ENCODE measurements at places on chromosomes 7 and 10.

DNA sequence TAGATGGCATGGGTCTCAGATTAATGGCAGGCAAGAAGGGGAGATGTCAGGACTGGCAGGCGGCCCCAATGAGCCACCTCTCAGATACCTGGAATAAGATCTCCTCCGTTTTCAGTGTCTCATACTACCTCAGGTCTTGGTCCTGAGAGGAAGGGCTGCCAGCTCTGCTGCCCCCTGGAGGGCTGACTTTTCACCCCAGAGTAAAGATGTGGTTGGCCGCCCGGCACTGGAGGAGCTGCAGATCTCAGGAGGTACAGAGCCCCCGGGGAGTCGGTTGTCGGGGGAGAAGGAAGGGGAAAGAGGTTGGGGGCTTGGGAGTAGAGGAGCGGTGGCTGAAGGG, 642 bp upstream of the COL13A1 start:
- DNase-seq, result no peak

DNA sequence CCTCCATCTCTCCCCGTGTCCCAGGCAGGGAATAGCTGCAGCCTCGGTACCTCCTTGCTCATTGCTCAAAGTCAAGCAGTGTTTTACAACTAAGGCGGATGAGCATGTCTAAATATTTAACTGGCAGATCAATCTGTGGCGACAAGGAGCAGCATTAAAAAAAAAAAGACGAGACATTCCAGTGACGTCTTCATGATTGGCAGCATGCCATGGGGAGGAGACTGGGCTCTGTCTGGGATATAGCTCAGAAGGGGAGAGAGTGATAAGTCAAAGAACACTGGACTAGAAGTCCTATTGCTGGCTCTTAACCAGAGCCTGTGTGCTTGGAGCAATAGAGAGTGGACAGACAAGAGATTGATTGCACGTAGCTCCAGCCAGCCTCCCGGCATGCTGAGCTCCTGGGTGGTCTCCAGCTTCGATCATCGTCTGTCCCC, 287.5 kb upstream of the PODXL start:
- DNase-seq, result no peak

GRCh38 chr7:91180746-91181145, 83.5 kb upstream of the FZD1 start:
- DNase-seq, result no peak

GRCh38 chr7:65477326-65477725, 103.7 kb downstream of the ZNF92 start:
- DNase-seq, result no peak

GRCh38 chr10:33291053-33291592, 43.3 kb downstream of the NRP1 start:
- DNase-seq, result no peak

DNA sequence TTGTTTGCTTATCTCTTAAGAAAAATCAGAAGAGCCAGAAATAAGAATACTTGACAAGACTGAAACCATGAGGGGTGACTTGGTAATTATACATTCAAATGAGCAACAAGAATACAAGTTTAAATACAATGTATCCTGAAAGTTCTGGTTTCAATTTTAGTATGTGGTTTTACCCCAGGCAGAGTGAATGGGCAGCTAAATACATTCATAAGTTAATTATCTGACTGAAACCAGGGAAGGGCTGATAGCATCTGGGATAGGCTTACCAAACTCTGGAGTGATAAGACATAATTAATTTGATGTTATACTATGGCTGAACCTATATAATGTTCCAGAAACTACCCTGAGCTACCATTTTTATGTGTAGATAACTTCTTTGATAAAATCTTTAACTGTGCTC, 252.2 kb upstream of the PLXNA4 start:
- no peak for DNase-seq

DNA sequence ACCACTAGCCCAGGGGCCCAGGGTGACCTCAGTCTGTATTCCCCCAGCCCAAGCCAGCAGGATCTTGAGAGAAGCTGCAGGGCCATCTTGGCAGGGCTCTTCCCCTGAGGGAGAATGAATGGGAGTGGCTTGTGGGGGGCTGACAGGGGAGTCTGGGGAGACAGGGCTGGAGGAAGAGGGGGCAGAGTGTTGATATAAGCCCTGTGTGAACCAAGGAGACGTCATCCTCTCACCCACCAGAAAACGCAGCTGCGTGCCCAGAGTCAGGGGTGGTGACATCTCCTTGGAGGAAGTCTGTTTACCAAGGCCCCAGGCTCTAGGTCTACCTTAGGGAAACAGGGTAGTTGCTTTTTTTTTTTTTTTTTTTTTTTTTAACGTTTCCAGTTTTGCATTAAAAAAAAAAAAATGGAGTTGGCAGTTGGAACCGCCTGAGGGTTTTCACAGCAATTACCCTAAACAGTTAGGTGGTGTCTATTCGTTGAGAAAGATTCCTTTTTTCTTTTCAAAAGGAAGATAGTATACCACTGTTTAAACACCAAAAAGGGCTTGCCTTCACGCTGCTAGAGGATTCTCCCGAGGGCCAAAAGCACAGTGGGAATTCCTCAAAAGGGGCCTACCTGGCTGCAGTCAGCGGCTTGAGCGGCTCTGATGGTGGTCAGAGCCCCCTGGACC, 113.8 kb downstream of the PRPF18 start:
- no peak for DNase-seq

- no peak for DNase-seq
Measured at GRCh38 chr10:132705943-132706342, 80.0 kb downstream of the NKX6-2 start.

DNA sequence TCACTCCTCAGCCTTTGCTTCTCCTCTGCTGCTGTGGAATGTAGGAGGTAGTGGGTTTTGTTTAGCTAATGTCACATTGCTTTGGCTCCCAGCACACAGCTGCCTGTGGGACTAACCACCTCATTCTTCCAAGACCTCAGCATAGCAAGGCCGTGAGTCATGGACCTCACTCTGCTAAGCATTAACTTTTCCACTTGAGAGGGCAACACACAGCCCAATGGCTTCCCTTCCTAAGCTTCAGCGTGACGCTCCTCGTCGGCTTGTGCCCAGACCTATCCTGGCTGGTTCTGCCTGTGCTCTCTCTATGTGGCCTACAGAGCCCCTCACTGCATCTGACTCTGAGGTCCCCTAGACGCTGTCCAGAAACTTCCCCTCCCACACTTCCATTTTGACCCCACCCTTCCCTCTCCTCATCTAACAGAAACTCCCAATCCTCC, 23.3 kb downstream of the MYOF start:
- DNase-seq, result peak; percentile 95

- DNase-seq, result peak; percentile 31
Measured at GRCh38 chr10:80589726-80590373, 52.1 kb downstream of the SH2D4B start.

GRCh38 chr10:59900048-59900727, 6.2 kb downstream of the CCDC6 start:
- no peak for DNase-seq

DNA sequence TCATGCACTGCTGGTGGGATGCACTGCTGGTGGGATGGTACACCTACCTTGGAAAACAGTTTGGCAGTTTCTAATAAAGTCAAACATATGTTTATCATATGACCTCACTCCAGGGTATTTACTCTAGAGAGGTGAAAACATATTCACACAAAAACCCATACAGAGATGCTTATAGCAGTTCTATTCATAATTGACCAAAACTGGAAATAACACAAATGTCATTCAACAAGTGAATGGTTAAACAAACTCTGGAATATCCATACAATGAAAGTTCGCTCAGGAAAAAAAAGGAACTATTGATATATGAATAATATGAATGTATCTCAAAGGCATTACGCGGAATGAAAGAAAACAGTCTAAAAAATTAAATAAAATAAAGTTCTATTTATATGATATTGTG, 19.5 kb downstream of the CCDC71L start:
- DNase-seq, result no peak

DNA sequence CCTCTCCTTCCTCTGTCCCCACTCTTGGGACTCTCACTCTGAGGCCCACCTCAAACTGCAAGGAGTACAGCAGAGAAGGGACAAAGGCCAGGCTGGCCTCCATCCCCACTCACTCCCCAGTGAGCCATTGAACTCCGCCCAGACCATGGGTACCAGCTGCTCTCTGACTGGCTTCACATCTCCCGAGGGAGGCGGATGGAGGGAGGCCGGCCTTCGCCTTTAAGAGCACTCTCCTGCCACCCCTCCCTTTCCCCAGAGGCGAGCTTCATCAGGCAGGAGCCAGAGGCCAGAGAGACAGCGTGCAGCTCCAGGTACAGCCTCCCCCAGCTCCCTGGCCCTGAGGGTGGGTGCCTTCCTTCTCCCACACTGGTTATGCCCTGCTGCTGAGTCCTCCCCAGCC, 1.8 kb upstream of the LDB3 start:
- DNase-seq, result no peak

- no peak for DNase-seq
Measured at GRCh38 chr7:15057272-15057671, 154.7 kb upstream of the DGKB start.

DNA sequence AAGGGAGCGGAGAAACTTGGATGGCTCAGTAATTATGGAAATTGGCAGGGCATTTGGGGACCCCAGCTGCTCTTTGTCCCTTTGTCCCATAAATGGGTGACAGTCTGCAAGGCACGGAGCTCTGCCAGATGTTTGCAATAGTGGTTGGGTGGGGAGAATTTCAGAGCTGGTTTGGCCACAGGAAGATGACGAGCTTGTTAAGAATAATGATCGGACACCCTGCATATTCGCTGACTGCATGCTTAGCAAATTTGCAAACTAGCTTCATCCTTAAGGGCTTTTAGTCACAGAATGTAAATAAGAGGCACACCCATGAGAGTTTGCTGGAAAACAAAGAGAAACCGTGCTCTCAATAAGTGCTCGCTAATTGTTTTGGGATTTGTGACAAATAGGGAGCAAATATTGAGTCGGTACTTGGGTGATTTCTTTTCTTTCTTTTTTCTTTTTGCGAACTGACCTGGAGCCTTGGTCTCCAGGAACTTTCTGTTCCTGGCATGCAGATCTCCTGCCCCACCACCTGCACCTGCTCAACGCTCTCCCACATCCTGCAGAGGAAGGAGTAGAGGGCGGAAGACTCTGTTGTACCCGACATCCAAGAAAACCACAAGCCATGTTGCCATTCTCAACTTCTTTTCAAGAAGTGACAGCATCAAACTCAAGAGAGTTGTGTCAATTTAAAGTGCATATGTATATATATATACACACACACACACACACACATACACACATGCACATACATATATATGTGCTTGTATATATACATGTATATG, 238.9 kb downstream of the CAMK1D start:
- no peak for DNase-seq

DNA sequence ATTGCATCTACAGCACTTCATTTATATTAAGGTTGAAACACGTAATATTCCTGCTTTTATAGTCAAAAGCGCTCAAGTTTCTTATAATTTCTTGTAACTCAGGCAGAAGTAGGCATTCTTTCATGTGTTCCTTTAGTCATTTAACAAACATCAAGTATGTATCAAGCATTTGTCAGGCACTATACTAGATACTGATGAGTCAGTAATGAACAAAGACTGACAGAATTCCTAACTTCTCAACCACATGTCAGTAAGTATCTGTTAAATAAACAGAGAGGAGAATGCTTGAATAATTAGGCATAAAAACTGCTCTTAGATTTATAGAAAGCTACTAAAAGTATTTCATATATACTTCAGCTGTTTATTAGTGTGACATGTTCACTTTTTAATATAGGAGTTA, 9.9 kb downstream of the CRPPA start:
- DNase-seq, result no peak

DNA sequence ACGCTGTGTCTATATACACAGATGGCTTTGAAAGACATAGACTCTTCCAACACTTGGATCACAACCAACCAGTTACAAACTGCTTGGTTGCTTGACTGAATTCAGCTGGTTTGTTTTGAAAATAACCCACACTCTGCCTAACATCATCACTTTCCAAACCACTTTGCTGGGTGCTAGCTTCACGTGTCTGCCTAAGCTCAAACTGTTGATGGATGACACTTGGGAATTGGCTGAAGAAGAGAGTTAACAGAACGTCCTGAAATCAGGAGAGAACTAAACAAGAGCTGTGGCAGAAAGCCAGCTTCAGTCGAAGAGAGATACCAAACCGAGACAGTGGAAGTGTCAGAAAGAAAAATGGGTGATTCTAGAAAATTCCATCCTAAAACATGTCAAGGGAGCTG, 420.8 kb upstream of the AUTS2 start:
- DNase-seq, result peak; percentile 53

All from lower leg skin (tissue), 4 donors.